ENCODE measurements at places on chromosomes 5 and 9.

- DNase-seq = no peak
Observed at GRCh38 chr9:73093740-73094379, 57.8 kb upstream of the ANXA1 start.

DNA sequence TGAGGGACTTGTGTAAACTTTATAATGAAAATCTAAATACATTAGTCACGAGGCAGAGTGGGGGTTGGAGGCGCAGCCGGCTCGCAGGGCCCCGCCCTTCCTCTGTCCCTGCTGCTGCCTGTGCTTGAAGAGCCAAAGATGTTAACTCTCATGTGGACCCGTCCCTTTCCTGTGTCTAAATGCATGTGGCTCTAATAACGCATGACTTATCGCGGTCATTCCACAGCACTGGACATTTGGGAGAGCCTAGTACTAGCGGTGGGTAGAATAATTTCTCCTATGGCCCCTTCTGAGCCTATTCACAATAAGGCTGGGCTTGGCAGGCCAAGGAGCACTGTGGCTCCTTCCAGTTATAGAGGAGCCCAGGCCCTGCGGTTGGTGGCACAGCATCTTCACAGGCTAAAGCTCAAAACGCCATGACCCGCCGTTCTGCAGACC lies 82.3 kb upstream of the SIMC1 start:
- DNase-seq = no peak

DNA sequence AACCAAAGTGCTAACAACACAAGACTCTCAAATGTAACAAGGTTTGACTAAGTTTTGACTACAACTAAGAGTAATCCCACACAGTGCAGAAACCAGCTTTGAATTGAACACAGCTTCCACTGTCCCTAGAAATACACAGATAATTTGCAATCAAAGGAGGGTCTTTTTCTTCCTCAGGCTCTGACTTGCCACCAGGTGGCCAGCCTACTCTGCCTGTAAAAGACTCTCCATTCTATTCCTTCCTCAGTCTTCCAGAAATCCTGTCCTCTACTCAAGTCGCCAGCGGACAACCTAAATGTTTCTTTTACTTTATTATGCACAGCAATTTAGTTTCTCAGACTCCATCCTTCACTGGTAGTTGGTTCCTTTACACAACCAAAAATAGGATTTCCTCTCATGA lies 32.2 kb upstream of the MCTP1 start:
- DNase-seq = no peak

- no peak for DNase-seq
Observed at GRCh38 chr5:35876922-35877321, 20.2 kb downstream of the IL7R start.

DNA sequence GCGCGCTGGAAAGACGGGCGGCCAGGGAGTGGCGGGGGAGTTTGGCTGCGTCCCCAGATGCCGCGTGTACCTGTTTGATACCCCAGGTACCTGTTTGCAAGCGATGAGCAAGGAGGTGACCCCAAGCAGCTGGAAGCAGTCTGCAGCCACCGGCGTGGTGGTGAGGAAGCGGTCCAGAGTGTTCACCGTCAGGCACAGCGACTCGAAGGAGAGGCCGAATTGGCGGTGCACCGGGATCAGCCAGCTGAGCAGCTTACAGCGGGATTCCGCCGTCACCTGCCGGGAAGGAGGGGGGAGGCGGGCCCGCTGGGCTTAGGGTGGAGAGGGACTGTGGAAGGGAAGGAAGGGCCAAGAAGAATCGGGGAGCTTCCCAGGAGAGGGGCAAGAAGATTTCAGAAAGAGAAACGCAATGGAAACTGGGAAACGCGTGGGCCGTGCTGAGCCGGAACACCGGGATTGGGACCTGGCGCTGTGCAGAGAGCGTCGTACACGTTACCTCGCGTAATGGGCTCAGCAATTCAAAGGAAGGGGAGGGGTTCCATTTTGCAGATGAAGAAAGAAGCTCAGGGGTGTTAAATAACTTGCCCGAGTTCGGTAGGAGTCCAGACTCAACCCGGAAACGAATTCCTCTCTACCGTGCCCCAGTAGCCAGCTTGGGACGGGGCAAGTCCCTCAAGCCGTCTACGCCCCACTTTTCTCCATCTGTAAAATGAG lies 980 bp downstream of the CCNO start:
- DNase-seq = no peak

GRCh38 chr5:107127878-107128277 lies 542.9 kb downstream of the EFNA5 start:
- DNase-seq = no peak

GRCh38 chr9:111566234-111566633 lies 33.2 kb downstream of the PTGR1 start:
- DNase-seq = no peak

DNA sequence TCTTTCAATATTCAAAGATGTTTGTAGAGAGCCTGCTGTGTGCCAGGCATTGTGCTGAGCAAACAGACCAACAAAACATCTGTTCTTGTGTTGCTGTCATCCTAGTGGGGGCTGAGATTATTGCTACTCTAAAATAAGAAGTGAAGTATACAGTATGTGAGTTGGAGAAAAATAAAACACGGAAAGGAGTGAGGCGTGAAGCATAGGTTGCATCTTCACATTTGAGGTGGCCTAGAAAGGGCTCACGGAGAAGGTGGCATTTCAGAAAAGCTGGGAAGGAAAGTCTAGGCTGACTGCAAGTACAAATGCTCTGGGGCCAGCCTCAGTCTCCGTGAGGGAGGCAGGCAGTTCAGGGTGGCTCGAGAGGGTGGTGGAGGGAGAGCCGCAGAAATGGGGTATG lies 80.3 kb downstream of the CSNK1A1 start:
- DNase-seq = no peak

GRCh38 chr5:178360222-178360925 lies 127.8 kb upstream of the PHYKPL start:
- no peak for DNase-seq

- no peak for DNase-seq
Observed at GRCh38 chr5:107514305-107514704, 156.4 kb downstream of the EFNA5 start.

- no peak for DNase-seq
Observed at GRCh38 chr5:159518371-159518770, 188.1 kb upstream of the IL12B start.

GRCh38 chr5:14185326-14186058 lies 42.4 kb downstream of the TRIO start:
- DNase-seq = no peak

GRCh38 chr5:14236757-14237156 lies 93.6 kb downstream of the TRIO start:
- no peak for DNase-seq

DNA sequence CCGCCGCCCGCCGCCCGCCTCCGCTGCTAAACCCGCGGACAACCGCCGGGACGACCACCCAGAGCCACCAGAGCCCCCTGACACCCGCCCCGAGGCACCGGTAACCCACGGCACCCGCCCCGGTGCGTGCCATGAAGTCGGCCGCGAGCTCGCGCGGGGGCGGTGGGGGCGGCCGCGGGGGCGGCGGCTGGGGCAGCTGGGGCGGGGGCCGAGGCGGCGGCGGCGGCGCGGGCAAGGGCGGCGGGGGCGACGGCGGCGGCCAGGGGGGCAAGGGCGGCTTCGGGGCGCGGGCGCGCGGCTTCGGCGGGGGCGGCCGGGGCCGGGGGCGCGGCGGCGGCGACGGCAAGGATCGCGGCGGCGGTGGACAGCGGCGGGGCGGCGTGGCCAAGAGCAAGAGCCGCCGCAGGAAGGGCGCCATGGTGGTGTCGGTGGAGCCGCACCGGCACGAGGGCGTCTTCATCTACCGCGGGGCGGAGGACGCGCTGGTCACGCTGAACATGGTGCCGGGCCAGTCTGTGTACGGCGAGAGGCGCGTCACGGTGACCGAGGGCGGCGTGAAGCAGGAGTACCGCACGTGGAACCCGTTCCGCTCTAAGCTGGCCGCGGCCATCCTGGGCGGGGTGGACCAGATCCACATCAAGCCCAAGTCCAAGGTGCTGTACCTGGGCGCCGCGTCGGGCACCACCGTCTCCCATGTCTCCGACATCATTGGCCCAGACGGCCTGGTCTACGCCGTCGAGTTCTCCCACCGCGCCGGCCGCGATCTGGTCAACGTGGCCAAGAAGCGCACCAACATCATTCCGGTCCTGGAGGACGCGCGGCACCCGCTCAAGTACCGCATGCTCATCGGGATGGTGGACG lies 499 bp downstream of the FBLL1 start:
- DNase-seq = no peak

DNA sequence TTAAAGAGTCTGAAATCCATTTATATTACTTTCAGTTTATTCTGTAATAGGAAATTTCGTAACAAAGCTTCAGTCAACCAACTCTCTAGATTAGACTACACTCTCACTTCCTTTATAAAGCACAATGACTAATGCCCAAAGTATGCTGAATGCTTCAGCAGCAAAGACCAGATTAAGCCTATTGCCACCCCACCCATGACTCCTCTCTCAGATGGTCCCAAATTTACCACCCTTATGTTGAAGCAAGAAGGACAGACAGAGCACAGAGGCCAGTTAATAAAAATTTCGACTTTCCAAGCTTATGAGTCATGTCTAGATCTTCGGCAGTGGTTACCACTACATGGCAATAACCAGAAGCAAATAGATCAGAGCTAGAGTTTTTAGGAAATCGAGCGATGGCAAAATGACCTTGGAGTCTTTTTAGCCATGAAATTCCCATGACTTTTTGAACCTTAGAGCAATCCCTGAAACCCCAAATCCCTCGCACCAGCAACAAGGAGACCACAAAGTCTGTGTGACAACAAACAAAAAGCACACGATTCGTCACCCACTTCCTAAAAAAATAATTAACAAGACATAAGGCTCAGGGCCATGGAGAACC lies 287.8 kb upstream of the RASA1 start:
- DNase-seq = no peak

GRCh38 chr9:14310311-14310710 lies 3.6 kb downstream of the NFIB start:
- DNase-seq = no peak

- no peak for DNase-seq
Observed at GRCh38 chr9:123550012-123550411, 194.0 kb downstream of the CRB2 start.

DNA sequence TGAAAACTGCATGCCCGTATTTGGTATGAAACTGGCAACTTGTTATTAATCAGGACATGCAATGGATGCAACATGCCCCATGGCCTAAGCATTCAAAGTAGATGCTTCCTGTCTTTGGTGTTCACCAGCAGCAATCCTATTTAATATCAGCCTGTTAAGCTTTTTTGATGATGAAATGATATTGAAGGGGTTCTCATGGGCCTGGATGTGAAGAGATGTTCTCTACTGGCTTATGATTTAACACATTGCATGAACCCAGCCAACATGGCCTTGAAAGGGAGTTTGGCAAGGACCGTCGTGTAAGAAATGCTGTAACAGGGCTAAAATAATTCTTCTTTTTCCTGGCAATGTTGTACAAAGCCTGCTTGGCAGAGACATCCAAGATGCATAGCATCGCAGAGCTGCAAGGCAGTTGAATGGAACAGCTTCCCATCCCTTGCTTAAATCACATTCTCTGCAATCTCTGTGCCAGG lies 111.2 kb downstream of the SMARCA2 start:
- DNase-seq = no peak

DNA sequence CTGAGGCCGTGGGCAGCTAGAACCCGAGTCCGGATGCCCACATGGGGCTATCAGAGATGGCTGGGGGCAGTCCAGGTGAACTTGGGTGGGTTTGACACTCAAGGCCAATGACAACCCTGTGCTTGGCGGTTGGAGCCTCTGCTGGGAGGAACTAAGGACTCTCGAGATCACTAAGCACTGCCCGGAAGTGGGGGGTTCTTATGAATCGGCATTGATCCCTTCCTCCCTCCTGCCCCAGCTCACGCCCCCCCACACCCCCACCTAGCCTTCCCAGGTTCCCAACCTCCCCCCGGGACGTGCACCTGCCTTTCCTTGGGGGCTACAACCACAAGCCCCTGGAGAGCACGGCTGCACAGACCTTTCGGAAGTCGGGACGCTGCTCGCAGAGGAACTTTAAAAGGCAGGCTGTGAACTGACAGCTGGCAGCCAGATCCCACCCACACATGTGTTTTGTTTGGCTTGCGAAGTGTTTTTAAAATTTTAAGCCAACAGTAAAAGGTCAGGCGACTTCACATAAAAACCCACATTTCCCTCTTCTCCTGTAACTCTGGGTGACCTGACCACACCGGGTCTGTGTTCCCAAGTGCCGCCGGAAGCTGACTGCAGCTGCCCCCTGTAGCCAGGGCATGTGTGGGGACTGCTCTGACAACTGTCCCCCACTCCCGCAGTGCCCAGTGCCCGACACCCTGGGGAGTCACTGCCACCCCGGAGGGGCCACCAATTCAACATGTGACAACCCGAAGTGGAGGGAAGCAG lies 5.1 kb upstream of the RALGDS start:
- no peak for DNase-seq

DNA sequence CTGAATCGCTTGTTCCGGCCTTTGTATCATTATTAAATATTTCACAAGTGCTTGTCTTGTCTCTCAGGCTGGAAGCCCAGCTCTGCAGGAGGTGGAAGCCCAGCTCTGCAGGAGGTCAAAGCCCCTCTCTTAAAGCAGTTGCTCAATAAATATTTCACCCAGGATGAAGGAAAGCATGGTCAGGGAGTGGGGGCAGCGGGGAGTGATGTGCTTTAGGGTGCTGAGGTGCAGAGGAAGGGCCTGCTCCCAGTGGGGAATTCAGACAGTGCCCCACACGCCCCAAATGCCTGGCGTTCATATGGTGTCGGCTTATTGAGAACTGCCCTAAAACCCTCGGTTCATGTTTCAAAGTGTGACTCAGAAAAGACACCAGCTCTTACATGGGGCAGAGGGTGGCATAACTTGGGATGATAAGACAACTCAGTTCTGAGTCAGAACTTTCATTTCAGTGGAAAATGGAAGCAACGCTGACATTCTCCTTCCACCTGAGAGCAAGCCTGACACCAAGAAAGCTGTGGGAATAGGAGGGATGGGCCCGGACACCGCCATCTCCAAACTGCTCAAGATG lies 114.3 kb upstream of the DAP start:
- no peak for DNase-seq

DNA sequence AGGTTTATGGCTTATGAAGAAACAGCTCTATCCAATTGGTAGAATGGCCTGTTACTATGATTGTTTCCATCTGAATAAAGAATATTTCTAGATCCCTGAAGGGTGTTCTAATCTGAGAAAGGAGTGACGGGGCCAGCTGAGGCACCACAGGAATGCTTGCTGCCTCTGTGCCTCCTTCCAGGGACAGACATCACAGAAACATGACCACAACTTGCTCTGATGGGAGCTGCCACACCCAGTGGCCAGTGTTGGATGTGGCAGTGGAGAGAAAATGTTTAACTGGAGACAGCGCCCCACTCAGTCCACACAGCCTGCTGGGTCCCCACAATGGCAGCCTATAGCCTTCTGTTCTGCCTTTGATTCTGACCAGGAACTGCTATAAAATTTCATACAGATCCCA lies 38.6 kb upstream of the TESK1 start:
- no peak for DNase-seq

GRCh38 chr5:109411627-109412026 lies 1.9 kb upstream of the PJA2 start:
- no peak for DNase-seq

All from NCI-H2081 treated with DMSO at 0.1 percent for 48 hours (cell line).